ENCODE measurements at places on chromosomes 16 and 17. TPM values are rescaled to one million over a fixed set of nuclear protein-coding genes. Genes with fewer than 3 reads are reported as not detected.

GRCh38 chr17:3935140-3935542, 18.9 kb upstream of the P2RX1 start:
- H3K4me1 ChIP-seq: no peaks in the 10 kb centered on the region
- H3K27ac ChIP-seq: no peak overlapping the region
- no peaks in the 10 kb centered on the region for H3K36me3 ChIP-seq
- no peak overlapping the region for H3K4me3 ChIP-seq

- no peak overlapping the region for H3K27ac ChIP-seq
- H3K4me3 ChIP-seq: no peak overlapping the region
- DNase-seq: no peak
- H3K36me3 ChIP-seq: no peaks in the 10 kb centered on the region
- H3K27me3 ChIP-seq: peaks cover 4% of the 10 kb centered on the region
These were observed 48.3 kb downstream of the C17orf67 start for GRCh38 chr17:56785405-56785804.

DNA sequence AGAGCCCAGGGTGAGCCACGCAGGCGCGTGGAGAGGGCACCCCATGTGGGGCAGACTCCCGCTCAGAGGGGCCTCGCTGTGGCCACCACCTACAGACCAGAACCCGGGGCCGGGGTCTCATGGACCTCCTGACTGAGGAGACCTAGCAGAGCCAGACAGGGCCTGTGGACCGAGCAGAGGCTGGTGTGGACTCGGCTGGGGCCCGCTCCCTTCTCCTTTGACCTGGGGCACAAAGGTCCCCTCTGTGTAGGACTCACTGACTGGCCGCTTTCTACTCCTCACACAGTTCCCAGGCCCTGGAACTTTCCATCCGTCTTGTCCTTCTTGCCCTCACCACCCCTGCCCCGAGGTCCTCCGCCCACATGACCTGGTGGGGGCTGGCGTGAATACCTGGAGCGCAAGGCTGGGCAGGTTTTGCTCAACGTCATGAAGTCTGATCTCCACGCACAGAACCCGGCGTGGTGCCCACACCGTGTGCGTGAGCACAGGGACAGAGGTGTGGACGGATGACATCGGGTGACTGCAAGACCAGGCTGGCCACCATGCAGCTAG, 44.7 kb upstream of the ACSF3 start:
- DNase-seq: no peak
- H3K4me1 ChIP-seq: no peaks in the 10 kb centered on the region
- H3K4me3 ChIP-seq: no peak overlapping the region

DNA sequence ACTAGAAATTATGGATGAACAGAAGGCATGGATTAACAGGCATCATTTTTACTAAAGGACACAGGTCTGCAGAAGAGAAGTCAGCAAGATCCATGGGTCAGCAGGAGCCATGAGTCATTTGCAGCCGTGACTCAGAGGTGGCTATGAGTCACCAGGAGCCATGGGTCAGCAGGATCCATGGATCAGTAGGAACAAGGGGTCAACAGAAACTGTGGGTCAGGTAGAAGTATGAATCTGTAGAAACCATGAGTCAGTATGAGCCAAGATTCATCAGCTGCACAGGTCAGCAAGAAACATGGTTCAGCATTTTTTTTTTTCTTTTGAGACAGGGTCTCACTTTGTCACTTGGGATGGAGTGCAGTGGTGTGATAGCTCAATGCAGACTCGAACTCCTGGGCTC, 58.2 kb upstream of the HS3ST4 start:
- no peaks in the 10 kb centered on the region for H3K36me3 ChIP-seq
- no peaks in the 10 kb centered on the region for H3K27me3 ChIP-seq
- no peak overlapping the region for H3K27ac ChIP-seq
- DNase-seq: no peak
- H3K4me1 ChIP-seq: no peaks in the 10 kb centered on the region

DNA sequence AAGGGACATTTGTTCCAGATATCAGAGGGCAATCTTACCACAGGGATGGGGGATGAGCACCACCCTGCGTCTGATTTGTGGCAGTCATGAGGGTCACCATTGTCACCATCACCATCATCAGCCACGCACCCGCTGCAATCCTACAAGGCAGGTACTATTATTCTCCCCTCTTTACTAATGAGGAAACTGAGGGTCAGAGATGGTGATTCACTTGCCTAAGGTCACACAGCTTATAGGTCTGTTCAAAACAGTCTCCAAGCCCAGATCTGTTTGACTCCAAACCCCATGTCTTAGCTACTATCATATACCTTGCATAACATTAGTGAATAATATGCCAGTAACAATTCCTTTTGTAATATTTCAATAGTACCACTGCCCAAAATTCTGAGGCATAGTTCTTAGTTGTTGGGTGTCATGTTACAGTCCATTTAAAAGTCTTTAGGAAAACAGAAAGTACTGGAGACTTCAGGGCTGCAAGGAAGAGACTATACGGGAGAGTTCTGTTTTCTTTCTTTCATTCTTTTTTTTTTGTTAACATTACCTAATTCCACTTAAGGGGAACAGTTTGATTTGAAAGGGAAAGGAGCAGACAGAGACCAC, 166.4 kb downstream of the C16orf95 start:
- H3K4me3 ChIP-seq: no peak overlapping the region
- H3K27me3 ChIP-seq: no peaks in the 10 kb centered on the region
- no peak for DNase-seq
- no peak overlapping the region for H3K27ac ChIP-seq

DNA sequence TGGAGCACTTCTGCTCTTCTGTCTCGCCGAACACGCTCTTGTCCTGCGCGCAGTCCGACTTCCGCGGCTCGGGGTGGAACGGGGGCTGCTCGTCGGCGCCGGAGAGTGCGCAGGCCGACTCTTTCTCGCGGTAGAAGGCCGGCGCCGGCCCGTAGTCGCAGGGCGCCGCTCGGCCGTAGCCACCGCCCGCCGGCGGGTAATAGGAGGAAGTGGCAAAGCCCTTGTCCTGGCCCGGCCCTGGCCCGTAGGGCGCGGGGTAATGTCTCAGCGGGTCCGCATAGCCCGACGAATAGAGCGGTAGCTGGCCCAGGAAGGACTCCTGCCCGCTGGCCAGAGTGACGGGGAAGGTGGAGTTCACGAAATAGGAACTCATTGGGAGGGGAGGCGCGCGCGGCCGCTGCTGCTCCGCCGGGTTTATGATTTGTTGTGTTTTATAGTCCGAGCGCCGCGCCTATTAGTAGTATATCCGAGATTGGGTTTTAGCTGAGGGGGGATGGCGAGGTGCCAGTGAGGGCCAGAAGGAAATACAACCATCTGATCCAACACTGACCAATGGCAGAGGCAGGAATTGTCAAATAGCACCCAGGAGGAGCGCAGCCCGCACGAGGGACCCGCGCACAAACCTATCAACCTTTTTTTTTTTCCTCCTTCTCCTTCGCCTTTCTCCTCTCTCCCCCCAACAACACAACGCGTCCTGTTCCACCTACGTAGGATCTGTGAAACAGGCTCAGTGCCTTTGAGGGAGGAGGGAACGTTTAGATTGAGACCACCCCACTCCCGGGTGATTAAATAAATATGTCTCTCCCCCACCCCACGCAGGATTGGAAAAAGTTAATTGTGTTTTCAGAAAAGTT, 4.4 kb upstream of the HOXB5 start:
- H3K27me3 ChIP-seq: no peaks in the 10 kb centered on the region
- H3K36me3 ChIP-seq: peaks cover 3% of the 10 kb centered on the region
- peak; percentile 65 for DNase-seq
- H3K27ac ChIP-seq: peak overlapping the region; percentile 36
- peaks cover 33% of the 10 kb centered on the region for H3K4me1 ChIP-seq

GRCh38 chr17:76872221-76872873, 4.1 kb downstream of the MGAT5B start:
- H3K4me3 ChIP-seq: no peak overlapping the region
- H3K36me3 ChIP-seq: no peaks in the 10 kb centered on the region
- peak overlapping the region; percentile 60 for H3K27ac ChIP-seq
- peak; percentile 72 for DNase-seq

- H3K36me3 ChIP-seq: peaks cover 5% of the 10 kb centered on the region
- no peaks in the 10 kb centered on the region for H3K4me1 ChIP-seq
- H3K27me3 ChIP-seq: no peaks in the 10 kb centered on the region
- no peak overlapping the region for H3K27ac ChIP-seq
These were observed 35.0 kb upstream of the MRC2 start for GRCh38 chr17:62592341-62593099.

DNA sequence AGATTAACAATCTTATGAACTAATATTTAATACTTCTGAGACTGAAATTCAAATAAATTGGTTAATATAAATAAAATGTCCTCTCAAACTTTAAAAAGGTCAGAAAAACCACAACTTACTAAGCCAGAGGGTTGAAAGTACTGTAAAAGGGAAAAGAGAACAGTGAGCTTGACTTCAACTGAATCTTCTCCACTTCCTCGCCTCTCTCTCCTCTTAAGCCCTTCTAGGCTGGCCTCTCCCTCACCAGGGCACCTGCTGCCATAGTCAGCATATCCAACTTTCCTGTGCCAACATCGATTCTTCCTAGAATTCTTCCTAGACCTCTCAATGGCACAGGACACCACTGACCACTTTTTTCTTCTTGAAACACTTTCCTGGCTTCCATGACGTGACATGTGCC, 19.4 kb downstream of the GNA13 start:
- no peaks in the 10 kb centered on the region for H3K36me3 ChIP-seq
- H3K4me3 ChIP-seq: no peak overlapping the region
- no peak overlapping the region for H3K27ac ChIP-seq
- no peaks in the 10 kb centered on the region for H3K27me3 ChIP-seq

DNA sequence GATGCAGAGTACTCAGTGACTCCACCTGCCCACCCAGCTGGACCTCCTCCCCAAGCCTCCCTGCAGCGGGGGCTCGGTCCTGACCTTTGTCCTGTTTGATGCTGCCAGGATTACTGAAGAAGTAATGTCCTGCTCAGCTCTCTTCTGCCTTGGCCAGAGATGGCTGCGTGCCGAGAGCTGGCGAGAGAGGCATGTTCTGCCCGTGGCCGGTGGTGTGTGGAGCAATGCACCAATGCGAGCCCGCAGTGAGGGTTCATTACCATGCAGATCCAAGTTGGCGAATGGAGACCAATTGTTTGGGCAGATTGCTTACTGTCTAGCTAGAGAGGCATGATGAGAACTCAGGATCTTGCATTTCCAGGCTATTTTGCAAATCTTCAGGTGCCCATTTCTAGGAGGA, 248.9 kb downstream of the ENGASE start:
- no peaks in the 10 kb centered on the region for H3K27me3 ChIP-seq
- no peak overlapping the region for H3K4me3 ChIP-seq
- H3K27ac ChIP-seq: no peak overlapping the region
- H3K4me1 ChIP-seq: no peaks in the 10 kb centered on the region

DNA sequence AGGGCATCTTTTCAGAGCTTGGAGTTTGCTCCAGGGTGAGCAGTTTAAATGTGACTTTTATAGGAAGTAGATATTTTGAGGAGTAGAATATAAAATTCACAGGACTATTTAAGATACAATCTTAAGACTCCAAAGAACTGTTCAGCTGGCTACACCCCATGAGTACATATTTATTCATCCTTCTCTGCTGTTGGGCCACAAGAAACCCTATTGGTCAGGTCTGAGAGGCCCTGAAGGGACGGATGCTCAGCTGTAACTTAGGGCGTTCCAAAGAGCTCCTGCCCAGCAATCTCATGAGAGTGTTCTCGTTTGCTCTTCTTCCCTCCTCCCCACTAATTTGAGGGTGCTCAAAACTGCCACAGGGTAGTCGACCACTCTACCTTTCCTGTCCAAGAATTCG, 7.3 kb downstream of the ST6GALNAC2 start:
- no peak overlapping the region for H3K27ac ChIP-seq
- no peak overlapping the region for H3K4me3 ChIP-seq
- H3K4me1 ChIP-seq: no peaks in the 10 kb centered on the region
- H3K36me3 ChIP-seq: no peaks in the 10 kb centered on the region

DNA sequence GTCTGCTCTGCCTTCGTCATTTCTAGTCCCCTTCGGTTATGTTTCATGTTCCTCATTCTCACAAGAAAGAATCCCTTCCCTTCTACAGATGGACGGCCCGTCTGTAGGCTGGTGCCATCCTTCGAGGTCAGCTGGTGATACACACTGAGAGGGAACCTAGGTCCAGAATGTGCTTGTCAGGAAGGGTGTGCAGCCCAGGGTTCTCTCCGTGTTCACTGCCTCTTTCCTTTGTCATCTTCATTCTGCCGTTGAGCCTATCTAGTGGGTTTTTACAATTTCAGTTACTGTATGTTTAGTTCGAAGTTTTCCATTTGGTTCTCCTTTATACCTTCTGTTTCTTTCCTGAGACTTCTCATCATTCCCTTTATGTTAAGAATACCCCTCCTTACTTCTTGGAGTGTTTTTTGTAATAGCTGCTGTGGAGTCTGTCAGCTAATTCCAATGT, 18.9 kb downstream of the KIAA0513 start:
- no peak for DNase-seq
- H3K4me1 ChIP-seq: no peaks in the 10 kb centered on the region
- H3K36me3 ChIP-seq: no peaks in the 10 kb centered on the region
- no peak overlapping the region for H3K4me3 ChIP-seq
- H3K27ac ChIP-seq: no peak overlapping the region

DNA sequence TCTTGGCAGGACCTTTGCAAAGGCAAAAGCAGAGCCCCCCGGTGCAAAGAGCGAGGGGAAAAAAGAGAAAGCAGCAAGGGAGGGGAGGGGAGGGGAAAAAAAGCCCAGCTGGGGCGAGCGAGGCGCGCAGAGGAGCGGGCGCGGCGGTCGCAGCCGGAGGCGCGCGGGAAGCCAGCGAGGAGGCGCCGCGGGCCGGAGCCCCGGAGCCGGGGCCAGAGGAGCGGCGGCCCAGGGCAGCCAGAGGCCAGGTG, 129 bp downstream of the IRX5 start:
- no peaks in the 10 kb centered on the region for H3K36me3 ChIP-seq
- peak overlapping the region; percentile 6 for H3K4me3 ChIP-seq
- peaks cover 12% of the 10 kb centered on the region for H3K4me1 ChIP-seq

GRCh38 chr17:32912218-32912897, 15.6 kb upstream of the TMEM98 start:
- no peak overlapping the region for H3K27ac ChIP-seq
- H3K4me3 ChIP-seq: no peak overlapping the region
- peaks cover 8% of the 10 kb centered on the region for H3K27me3 ChIP-seq
- H3K36me3 ChIP-seq: no peaks in the 10 kb centered on the region
- DNase-seq: peak; percentile 79
- H3K4me1 ChIP-seq: peaks cover 9% of the 10 kb centered on the region

DNA sequence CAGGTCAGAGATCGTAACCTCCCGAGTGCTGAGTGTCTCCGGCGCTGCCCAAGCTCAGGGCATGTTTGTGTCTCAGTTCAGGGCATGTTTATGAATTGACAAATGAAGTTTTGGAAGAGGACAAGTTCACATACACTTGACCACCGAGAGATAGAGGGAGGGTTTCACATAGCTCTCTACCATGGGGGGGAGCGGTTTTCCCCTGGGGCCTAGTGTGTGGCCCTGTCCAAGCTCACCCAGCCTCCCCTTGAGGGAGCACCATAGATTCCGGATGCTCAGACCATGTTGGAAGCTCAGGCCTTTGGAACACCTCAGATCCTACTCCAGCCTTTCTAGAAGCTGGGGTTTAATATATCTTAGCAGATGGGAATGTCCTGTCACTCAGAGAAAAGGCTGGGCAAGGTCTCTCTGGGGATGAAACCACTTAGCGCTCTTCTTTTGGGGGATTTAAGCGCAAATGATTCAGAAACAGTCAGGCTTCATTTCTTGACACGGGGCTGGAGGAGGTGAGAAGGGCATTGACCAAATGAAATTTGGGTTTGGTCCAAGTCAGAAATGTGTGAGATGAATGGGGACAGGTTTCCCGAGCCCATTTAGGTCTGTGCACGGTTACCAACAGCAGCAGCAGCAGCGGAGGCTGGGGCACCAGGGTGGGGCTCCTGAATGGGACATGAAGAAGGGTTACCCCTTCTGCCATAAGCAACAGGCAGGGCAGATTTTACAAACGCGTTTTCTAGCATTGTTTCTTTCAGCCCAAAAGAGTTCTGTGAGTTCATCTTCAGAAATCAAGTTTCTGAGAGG, 96.6 kb downstream of the METRNL start:
- no peaks in the 10 kb centered on the region for H3K36me3 ChIP-seq
- no peak overlapping the region for H3K27ac ChIP-seq
- H3K4me1 ChIP-seq: no peaks in the 10 kb centered on the region
- no peak for DNase-seq

Gene LRRC37A3
- total RNA-seq: 16.1 TPM

Gene SLFN12L
- not detected for total RNA-seq

Gene GSDMA
- not detected for total RNA-seq

Gene CCL3
- not detected for total RNA-seq
